ENCODE measurements at places on chromosomes 5 and 9.
A peak's percentile ranks its signal among the peaks of the same experiment; 100 is the strongest.

- DNase-seq, result peak; percentile 79
These were observed 12.6 kb upstream of the UGT3A2 start for GRCh38 chr5:36079200-36079781.

DNA sequence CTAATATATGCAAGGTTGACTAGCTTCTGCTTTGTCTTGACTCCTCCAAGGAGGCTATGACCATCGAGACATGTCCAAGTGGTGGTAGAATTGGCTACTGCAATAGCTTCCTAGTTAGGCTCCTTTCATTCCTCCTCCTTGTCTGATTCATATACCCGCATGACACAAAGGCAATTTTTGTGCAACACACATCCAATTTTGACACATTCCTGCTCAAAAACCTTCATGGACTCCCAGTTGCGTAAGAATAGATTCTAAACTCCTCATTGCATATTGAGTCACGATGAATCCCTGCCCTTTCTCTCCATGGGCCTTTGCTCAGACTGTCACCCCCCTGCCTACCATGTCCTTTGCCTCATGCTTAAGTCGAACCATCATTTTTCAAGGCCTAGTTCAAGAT is 344.5 kb downstream of the ACTL7B start:
- DNase-seq, result no peak

GRCh38 chr5:144191531-144191930 is 20.9 kb downstream of the KCTD16 start:
- no peak for DNase-seq

DNA sequence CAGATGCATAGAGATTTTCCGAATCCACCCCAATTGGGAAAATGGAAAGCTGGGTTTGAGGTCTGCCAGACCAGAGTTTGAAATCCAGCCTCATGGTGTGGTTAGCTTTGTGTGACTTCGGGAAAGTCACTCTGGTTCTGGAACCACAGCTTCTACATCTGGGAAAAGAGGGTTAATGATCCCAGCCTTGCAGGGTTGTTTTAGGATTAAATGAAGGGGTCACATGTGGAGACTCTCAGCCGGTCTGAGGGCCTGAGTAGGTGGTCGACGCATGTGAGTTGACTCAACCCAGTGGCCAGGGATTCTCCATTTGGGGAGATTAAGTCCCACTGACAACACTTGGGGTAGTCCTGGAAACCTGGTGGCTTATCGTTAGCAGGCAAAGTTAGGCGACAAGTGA is 6.1 kb downstream of the ZNF618 start:
- no peak for DNase-seq

DNA sequence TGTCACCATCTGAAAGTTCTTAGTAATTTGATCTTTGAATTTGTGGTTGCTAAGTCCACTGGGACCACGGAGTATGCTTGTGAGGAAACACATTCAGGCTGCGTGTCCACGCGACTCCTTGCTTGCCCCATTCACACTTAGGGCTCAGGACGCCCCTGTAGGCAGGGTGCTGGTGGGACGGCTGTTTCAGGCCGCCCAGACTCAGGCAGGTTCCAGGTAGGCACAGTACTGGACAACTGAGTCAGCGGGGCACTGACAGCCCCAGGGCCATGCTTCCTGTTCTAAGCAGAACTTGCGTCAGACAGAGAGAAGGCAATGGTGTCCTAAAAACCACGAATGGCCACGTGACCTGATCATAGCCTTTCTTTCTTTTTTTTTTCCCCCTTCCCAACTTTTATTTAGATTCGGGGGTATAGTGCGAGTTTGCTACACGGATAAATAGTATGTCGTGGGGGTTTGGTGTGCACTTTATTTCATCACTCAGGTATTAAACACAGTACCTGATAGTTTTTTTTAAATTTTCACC is 7.7 kb upstream of the RASGEF1C start:
- DNase-seq, result no peak

GRCh38 chr5:171906703-171907590 is 99.5 kb downstream of the FBXW11 start:
- DNase-seq, result no peak

GRCh38 chr9:103261951-103262350 is 266.8 kb downstream of the CYLC2 start:
- DNase-seq, result no peak

Measured in NCI-H526 (cell line).